ENCODE measurements at places on chromosomes 1 and 21. TPM values are rescaled to one million over a fixed set of nuclear protein-coding genes. Genes with fewer than 3 reads are reported as not detected.

DNA sequence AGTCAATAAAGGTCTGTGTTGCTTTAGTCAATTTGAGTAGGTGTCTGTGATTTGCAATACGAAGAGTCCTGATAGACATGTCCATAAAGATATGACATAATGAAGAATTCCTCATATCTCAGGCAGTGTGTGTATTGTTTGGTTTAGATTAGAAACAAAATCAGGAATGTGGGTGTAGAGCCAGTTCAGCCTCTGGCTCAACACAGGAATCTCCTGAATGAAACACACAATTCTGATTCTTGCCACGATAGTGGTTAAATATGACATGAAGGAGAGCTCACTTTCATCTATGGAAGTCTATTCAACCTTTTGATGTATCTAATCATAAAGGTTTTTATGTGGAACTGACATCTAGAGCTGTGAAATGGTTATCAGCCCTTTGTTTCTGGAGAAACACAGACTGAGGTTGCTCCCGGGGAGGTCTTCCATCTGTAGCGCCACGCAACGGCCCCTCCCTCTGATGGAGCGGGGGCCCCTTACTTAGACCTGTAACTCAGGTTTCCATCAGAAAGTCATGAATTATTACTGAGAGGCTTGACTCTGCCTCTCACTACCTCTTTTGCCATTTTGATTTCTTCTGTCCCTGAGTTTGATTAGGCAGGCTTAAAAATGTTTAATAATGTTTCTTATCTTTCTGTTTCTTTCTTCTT lies 19.5 kb downstream of the TSPAN2 start:
- DNase-seq = peak; percentile 14

DNA sequence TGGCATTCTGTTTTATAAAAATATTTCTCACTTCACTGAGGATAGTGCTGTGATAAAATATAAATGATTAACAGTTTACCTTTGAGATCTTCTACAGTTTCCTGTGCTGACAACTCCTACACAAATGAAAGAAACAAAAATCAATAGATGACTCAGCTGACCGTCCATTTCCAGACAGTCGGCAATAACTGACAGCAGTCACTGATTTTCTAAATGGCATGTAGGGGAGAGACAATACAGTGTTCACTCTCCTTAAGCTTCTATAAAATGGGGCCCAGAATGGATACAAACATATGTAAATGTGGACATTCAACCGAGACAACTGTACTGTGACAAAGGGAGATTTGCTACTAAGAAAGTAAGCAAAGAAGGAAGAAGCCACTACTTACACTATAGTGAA lies 34.3 kb downstream of the PCNX2 start:
- no peak for DNase-seq

Gene PODN
- 0.56 TPM for total RNA-seq

Gene PSMD4
- 289 TPM for total RNA-seq

DNA sequence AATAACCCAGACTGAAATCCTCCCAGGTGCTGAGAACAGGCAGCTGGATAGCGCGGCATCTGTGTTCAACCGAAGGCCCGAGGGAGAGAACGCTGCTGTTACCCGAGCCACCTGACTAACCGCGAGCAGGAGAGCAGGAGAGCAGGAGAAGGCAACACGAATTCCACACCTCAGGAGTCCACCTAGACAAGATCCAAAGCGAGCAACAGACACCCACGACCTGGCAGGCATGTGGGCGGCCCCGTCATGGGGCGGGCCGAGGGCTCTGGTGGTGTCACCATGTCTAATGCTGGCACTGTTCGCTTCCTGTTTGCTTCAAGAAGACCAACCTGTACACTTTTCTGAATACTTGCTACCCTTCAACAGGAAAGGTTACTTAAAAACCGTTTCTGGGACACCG lies 20.9 kb upstream of the SPATC1L start:
- no peak for DNase-seq

DNA sequence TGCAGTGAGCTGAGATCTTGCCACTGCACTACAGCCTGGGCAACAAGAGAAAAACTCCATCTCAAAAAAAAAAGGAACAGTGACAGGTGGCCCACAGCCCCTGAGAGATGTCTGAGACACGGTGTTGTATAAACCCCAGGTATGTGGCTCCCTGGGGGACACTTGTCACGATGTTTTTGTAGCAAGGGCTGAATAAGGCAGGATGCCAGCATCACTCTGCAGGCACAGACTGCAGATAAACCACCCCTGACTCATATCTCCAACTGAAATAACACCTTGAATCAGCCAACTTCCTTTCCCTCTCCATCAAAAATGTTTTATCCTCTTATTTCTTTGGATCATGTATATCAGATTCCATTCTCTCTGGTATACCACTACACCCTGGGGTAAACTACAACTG lies 52.5 kb downstream of the NMNAT2 start:
- no peak for DNase-seq

DNA sequence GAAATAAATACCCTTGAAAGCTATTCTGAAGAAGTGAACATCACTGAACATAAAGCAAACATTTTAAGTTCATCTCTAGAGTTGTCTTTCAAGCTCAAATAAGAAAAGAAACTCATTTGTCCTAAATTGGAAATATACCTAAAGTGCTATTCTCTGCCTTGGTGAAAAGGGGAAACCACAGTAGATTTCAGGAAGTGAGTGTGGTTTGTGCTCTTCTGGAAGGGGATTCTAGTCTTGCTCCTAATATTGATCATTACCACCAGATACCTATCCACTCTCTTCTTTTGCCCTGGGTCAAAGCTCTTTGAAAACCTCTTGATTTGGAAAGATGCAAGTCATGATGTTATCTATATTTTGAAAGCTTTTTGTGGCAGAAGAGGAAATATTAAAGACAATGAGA lies 798.1 kb downstream of the ADGRL2 start:
- DNase-seq = no peak

DNA sequence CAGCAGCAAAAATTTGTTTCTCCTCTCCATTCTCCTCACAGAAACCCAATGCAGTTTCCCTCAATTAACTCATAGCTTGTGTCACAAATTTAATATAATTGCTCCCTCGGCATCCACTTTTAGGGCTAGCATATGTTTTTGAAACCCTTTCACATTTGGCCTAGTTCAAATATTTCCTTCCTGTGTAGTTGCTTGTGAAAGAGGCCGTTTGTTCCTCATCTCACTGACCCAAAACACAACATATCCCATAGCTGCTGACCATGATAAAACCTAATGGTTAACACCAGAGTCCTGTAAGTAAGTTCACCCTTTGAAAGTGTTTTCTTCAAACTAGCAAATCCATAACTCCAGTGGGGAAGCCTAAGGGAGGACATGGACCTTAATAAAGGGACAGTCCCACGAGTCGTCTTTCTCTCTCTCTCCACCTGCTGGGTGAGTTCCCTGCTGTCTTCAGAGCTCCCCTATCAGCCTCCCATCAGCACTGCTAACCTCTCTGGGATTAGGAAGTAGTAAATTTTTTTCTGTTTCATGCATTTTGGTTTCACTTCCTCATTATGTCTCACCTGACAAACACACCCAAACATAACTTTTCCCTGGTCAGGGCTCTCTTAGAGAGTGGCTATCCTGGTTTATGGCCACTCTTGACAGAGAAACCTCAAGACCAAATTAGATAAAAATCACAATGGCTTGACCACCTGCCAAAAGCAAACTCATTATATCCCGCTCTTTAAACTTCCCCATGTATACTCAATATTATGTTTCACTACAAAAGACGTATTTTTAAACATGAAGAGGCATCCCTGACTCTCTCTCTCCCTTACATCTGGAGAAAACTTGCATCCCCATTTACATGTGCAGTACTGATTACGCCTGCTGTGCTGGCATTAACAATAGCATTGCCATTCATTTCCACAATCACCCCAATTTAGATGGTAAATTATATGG lies 177.7 kb upstream of the HP1BP3 start:
- no peak for DNase-seq

DNA sequence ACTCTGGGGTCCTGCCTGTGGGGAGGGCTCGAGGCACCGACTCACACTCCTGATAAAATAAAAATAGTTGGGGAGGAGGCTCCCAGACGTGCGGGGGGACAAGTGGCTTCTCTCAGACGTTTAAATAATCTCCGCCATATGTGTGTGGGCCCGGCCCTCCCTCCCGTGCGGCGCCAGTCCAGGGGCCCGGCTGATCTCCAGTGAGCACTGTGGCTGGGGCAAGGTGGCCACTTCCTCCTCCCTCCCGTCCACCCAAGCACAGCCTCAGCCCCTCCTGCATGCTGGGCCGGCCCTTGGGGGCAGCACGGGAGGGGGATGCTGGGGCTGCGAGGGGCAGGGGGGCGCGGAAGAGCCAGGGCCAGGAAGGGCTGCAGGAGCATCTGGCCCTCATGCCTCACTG lies 4.0 kb upstream of the PLCH2 start:
- no peak for DNase-seq

Gene CHI3L1
- total RNA-seq = 0.28 TPM

Gene IGSF21
- not detected for total RNA-seq

DNA sequence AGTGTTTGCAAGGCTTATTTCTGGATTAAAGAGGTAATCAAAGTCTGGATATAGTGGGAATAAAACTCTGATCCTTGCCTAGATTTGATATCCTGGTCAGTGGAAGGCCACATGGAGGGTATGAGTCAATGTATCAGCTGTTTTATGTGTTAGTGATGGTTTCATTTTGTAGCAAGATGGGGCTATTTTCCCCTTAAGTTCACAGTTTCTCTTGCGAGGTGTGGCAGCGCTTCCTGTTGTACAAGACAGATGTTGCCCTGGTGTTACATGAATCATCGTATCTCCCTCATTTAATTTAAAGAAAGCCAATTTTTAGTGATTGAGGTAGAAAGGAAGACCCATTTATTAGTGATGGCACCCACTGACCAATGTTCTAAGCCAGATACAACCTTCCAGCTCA lies 220.2 kb downstream of the DUSP10 start:
- DNase-seq = no peak

Gene RGS4
- total RNA-seq = 635 TPM

- no peak for DNase-seq
Observed at GRCh38 chr21:39867198-39867650, at the start of gene PCP4. PCP4 (plus strand) TSS chr21:39867438; CDS start chr21:39867502, 64 bp downstream.

Gene THEM4
- total RNA-seq = 8.3 TPM

- no peak for DNase-seq
Observed at GRCh38 chr1:55159571-55159970, 55.6 kb downstream of the USP24 start.

Gene ADORA1
- total RNA-seq = under 0.01 TPM

DNA sequence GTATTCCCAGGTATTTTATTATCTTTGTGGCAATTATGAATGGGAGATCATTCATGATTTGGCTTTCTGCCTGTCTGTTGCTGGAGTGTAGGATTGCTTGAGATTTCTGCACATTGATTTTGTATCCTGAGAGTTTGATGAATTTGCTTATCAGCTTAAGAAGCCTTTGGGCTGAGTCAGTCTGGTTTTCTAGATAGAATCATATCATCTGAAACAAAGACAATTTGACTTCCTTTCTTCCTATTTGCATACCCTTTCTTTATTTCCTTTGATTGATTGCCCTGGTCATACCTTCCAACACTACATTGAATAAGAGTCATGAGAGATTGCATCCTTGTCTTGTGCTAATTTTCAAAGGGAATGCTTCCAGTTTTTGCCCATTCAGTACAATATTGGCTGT lies 8.0 kb downstream of the OR2L3 start:
- no peak for DNase-seq

DNA sequence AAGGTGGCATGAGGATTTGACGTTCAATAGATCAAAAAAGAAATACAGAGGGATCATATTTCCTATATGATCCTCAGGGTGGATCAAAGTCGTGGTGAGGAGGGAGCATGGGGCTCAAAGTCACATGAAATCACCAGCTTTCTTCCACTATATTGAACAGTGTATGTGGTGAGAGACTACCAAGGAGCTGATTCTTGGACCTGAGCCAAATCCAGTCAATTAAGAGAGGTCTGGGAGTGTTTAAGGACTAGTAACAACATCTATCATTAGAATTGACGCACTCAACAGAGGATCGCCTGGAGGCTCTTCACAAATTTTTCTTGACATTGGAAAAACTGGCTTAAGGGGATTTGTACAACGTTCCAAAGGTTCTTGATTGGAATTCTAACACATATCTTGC lies 267.7 kb upstream of the PROX1 start:
- no peak for DNase-seq

Gene TDRD5
- not detected for total RNA-seq

DNA sequence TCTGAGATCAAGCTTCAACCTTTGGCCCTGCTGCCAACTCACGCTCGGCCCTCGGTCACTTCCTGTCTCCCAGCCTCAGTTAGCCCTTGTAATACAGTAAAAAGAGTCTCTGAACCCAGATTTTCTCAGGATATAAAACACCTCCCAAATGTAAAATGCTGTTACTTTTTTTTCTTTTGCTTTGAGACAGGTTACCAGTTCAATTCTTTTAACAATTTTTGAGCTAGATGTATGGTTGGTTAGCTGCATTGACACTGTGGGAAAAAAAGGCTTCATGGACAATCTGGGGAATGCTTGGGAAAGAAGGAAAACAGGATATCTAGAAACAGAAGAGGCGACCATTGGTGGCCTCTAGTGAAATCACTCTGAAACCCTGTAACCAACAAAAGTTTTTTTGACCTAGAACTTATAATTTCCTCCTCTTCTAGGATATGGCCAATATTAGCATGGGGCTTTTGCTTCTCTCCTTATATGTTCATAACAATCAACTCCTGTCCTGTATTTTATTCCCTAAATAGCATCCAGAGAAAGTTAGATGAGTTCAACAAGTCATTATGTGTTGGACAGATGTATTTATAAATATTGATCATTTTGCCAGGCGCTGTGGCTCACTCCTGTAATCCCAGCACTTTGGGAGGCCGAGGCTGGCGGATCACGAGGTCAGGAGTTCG lies 1.3 kb downstream of the CMPK1 start:
- DNase-seq = peak; percentile 69

GRCh38 chr1:182263706-182264105 lies 127.9 kb downstream of the GLUL start:
- DNase-seq = no peak

DNA sequence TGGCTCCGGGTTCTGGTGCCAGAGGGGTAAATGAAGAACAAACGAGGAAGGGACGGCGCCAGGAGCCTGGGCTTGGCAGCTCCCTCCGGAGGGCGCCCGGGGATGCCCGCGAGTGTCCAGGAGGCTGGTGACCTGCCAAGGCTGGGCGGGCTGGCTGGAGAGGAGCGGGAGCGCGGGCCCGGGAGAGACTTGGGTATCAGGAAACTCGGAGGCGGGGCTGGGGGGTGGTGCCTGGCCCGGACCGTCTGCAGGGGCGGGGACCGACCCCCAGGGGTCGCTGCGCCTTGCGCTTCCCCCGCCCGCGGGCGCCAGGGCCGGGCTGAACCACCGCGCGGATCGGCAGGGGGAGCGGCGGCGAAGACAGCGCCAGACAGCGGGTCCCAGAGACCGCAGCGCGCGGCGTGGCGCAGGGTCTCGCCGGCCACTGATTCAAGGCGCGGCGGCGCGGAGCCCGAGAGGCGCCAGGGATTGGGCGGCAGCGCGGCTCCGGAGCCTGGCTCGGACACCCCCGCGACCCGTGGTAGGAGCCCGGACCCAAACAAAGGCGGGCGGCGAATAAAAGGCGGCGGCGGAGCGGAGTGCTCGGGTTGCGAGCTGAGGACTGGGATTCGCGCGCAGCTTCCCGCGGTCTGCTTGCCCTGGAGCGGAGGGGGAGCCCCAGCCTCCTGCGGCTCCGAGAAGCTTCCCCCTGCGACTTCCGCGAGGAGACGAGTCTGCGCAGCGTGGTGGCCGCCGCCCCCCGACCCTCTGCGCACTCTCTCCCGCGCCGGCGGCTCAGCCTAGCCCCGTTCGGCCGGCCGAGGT lies at the start of gene DISP3:
Gene DISP3 (plus strand): TSS at position 585 of the 804 bp plus-strand sequence. CDS start 21,838 bp downstream, outside the sequence.
- DNase-seq = peak; percentile 34

Gene ITPKB
- 0.72 TPM for total RNA-seq

Gene MCOLN2
- 1.1 TPM for total RNA-seq

- no peak for DNase-seq
Observed at GRCh38 chr1:185087746-185088145, 42.4 kb downstream of the RNF2 start.

Gene MROH7
- not detected for total RNA-seq

- no peak for DNase-seq
Observed at GRCh38 chr1:119006406-119007279, 18.5 kb upstream of the TBX15 start.

Data from IMR-90 (cell line).